Cardiac septum (tissue), 1 donor: ENCODE measurements at places on chromosomes 1 and 21. TPM values are rescaled to one million over a fixed set of nuclear protein-coding genes. Genes with fewer than 3 reads are reported as not detected.
A peak's percentile ranks its signal among the peaks of the same experiment; 100 is the strongest.

DNA sequence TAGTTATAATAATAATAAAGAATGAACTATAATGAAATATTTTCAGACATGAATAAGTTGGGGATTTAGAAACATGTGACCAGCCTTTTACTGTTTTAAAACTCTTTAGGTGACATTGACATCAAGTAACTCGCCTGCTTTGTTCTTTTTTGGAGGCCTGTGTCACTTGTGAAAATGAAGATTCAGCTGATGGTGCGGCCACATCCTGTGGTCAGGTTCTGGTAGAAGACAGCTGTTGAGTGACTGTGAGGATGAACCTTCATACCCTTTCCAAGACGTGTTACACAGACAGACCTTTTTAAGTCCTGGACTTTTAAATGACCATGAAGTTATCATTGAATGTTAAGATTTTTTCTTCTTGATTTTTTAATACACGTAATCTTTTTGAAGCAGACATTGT, 10.3 kb downstream of the UTS2 start:
- no peak for DNase-seq

- DNase-seq = no peak
These were observed 252.4 kb upstream of the B3GALT2 start for GRCh38 chr1:193438771-193439170.

DNA sequence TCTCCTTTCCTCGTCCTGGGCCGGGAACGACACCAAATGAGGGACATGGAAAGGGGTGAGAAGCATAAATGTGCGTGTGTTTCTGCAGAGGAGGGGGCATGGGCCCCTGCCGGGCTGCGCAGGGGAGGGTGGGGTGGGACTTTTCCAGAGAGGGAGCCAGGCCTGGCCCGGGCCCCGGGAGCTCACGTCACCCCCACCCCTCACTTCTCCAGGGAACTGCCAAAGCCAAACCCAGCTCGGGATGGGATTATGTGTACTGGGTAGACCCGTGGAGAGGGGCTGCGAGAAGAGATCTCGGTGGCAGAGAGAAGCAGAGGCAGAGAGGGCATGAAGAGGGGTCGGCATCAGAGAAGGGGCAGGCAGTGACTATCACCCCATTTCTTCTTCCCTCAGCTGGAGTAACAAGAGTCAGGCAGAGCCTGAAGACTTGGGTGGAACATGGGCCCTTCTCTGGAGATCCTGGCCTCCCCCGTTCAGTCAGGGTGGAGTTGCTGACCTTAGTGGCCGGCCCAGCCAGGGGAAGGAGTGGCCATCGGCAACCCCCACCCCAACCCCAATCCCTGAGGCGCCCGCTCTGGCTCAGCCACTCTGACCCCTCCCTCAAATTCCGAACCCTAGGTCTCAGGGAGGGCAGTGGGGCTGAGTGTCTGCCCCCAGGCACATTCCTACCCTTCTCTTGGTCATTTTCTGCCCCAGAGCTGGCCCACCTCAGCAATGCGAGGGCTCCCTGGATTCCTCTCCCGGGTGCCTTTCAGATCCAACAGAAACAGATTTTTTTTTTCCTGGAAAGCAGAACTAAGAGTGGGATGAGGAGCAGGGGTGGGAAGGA, 1.2 kb downstream of the ADAMTSL4 start:
- no peak for DNase-seq

GRCh38 chr1:166167572-166167925, 748 bp upstream of the FAM78B start:
- no peak for DNase-seq

DNA sequence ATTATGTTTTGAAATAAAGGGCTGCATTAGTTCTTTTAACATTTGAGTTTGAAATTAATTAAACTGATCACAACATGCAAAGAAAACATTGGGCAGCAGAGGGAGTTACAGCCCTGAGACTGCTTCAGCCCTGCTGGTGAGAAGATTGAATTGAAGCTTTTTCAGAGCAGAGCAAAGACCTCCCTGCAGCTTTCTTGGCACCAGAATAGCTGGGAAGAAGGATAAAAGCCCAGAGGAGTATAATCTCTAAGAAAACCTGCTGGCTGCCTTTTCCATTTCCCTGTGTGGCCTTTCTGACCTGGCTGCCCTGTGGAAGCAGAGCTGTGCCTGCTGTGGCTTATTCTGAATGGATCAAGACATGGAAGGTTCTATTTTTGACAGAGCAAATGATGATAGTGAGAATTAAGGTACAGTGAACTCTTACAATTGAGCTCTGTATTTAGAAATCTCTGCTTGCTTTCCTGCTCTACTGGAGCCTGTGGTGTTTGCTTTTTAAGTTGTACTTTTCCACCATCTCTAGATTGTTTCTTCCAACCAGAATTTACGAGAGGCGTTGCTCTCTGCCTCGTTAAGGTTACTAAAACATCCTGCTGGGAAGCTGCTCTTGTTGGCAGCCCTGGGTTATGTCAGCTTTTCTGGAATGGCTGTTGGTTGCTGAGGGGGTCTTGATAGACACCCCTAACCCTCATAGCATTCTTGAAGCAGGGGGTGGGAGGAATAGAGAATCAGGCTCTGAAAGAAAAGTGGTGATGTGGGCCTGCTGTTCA, 9.9 kb downstream of the SNRPE start:
- no peak for DNase-seq

DNA sequence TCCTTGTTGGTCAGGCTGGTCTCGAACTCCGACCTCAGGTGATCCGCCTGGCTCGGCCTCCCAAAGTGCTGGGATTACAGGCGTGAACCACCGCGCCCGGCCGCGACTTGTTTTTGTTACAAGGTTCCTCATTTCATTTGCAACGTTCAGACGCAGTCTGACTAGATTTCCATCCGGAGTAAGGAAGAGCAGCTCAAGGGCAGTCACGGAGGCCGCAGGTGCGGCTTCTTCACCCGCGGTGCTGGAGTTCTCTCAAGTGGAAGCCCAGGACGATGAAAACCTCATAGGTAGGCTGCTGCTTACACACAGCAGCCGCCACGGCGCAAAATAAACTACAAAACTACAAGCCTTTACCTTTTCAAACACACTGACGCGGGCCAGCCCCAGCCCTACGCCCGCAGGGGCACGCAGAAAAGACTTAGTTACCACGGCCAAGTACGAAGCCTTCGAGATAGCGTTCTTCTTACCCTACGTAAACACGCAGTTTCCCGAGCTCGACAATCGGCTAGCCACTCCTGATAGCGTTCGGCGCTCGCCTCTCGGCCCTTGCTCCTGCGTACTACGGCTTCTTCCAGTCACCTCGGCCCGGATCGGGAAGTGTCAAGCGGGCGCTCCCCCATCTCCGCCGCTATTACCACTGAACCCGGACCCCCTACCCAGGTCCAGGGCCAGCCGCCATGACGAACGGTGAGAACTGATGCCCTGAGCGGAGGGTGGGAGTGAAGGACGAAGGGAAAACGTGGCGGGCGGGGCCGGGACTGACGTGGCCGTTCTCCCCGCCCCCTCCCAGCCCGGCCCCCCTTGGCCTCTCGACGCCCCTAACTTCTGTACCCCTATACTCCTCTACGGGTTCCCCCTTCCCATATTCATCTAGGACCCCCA, at the start of gene TMEM167B:
Gene TMEM167B, plus strand, starts transcription at position 569 of the 882 bp plus-strand sequence. Its CDS starts 109 bp downstream, at position 678.
- DNase-seq = peak; percentile 97

- DNase-seq = no peak
These were observed 43.2 kb downstream of the TMCO4 start for GRCh38 chr1:19756480-19756879.

DNA sequence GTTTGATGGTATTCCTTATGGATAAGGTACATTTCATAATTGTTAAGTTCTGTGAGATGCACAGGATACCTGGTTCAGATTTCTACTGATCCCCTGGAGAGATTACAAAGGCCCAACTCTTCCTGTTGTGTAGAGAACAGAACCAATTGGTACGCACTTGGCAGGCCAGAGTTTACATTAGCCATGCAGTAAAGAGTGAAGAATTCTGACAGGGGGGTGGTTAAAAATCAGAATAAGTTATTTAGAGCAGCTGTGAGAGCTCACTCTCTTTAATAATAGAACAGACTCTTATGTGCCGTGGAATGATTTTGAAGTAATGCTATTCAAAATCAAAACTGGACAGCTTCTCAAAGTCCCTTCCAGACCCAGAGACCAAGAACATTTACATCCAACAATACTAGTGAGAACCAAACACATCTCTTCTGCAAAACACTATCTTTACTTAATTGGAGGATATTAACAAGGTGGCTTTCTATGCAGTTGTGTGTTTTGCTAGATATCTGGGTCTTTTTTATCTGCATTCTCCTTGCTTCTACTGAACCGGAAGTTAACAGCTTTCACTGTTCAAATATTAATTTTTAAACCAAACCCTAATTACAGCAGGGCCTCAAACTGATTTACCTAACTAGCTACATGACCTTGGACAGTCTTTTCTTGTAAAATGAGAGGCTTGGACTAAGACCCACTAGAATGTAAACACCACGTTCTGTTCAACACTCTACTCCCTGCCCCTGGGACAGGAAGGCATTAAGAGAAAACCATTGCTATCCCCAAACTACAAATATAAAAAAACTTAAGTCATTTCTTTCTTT, 4.0 kb downstream of the USP24 start:
- no peak for DNase-seq

DNA sequence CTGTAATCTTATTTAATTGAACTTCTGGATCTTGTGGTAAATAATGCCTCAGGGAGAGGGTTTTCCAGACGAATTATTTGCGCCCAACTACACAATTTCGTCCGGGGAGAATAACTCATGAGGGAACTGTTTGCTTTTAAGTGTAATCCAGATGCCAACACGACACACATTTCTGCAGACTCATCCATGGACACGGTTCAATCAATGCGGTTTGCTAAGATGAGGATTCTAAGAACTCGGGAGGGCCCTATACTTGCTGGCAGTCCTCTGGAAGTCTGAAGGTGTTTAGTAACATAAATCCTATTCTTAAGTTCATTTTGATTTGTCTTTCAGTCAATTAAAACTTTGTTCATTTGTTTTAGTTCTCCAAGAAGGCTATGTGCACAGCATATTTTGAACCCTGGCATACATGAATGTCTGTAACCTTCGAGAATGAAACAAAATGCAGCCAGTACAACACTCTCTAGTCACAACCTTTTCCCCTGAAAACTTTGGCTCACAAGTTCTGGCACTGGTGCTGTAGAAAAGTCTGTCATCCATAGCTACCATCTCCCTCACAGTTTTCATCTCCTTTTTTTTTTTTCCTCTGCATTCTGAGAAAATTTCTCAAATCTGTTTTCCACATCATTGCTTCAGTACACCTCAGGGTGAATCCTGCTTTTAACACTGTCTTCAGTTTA, 38.8 kb downstream of the DIPK1A start:
- DNase-seq = no peak

- DNase-seq = no peak
These were observed 35.0 kb downstream of the ACKR1 start for GRCh38 chr1:159239551-159240220.

GRCh38 chr1:230085178-230085515, 18.1 kb downstream of the GALNT2 start:
- no peak for DNase-seq

DNA sequence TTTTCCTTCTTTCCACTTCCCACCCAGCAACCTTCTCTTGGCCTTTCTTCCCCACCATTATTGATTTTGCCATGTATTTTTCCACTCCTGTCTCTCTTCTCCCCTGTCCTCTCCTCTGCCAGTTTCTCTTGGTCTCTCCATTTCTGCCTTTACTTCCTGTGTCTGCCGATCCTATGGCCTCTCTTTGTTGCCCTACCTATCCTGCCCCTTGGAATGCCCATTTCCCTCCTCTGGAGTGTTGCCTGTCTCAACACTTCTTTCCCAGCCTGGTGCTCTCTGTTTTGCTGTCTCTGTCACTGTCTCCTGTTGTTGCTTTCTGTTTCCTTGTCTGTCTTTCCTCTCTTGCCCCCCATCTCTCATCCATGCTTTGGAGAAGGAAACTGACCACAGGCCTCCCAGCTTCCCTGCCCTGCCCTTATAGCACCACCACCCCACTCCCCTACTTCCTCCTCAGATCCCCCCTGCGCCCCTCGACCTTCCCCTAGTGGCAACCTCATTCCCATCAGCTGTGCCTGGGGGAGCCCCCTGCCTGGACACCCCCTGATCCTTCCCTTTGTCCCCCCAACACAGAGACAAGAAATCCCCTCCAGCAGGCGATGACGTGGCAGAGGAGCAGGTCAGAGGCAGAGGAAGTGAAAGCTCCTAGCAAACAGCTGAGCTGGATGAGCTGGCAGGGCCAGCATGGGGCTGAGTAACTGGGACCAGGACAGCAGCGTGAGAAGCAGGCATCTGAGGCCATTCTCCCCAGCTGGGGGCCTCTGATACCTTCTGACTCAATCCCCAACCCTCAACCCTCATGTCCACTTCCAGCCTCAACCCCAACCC, 6.6 kb upstream of the ETV3L start:
- DNase-seq = peak; percentile 76

LCE2B gene
- total RNA-seq = not detected

LRRC40 gene
- 10.6 TPM for total RNA-seq

CAMK1G gene
- total RNA-seq = not detected

ESRRG gene
- total RNA-seq = 32.3 TPM

CELA2A gene
- total RNA-seq = not detected

HUNK gene
- total RNA-seq = 0.73 TPM

CCDC185 gene
- total RNA-seq = not detected

OR2AK2 gene
- not detected for total RNA-seq
